CD8-positive, alpha-beta T cell (primary cell): ENCODE measurements at places on chromosomes 11 and 22.

DNA sequence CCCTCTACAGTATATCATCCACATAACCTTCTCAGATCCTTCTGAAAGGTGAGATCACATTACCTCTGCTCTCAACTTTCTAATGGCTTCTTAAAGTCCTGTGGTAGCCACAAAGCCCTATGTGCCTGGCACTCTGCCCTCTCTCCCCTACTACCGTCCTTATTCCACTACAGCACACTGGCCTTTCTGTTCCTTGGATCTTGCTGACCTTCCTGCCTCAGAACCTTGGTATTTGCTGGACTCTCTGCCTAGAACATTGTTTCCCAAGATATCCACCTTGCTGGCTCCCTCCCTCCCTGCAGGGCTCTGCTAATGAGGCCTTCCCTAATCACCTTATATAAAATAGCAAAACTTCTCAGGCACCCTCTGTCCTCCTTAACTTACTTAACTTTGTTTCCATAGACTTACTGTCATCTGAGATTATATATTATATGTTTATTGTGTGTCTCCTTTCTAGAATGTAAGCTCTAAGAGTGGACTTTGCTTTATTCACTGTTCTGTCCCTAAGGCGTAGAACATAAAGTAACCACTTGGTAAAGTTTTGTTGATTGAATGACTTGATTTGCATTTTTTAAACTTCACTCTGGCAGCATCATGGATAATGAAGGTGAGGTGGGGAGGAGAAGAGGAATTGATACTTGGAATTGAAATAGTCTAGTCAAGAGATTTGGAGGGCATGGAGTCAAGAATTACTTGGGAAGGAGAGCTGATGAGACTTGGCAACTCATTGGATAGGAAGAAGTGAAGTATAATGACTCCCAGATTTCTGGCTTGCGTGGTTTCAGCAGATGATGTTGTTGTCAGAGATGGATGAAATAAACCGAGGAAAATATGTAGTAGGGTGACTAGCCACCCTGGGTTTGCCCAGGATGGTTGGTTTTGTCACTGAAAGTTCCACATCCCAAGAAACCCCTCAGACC lies 10.5 kb downstream of the POLD3 start:
- DNase-seq = no peak

DNA sequence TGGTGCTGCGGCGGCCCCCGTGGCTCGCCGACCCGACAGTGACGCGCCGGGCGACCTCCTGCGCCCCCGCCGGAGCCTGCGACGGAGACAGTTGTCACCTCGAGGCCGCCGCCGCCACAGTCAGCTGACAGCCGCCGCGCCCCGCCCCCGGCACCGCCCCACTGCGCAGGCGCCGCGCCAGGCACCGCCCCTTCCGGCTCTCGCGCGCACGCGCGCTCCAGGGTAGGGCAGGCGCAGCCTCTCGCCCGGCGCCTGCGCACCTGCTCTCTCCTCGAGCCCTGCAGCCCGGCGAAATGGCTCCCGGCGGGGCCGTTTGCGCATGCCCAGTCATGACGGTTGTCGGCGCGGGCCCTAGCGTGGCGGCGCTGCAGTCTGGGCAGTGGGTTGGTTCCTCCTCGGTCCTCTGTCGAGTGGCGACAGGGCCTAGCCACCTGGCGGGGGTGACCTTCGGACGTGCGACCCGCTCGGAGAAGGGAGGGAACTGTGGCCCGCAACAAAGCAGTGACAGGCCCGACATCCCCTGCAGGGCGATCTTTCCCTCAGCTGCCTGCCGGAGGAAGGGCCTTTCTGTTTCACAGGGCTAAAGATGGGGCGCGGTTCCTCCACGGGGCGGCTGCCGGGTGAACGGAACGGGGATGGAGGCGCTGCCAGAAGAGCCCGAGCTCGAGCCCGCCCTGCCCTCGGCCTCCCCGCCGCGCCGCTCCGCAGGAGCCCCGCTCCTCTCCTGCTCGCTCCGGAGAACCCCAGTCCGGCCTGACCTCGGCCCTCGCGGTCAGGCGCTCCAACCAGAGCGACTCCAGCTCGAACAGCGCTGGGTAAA lies at the start of gene TOLLIP:
TSS of gene TOLLIP (minus strand) at position 135 of the 820 bp plus-strand sequence. CDS start at position 1, 134 bp downstream.
- peak; percentile 98 for DNase-seq

GRCh38 chr22:29706486-29706885 lies 13.3 kb upstream of the CABP7 start:
- DNase-seq = no peak

- DNase-seq = no peak
These were observed 77.8 kb downstream of the CDKN1C start for GRCh38 chr11:2807801-2808241.

DNA sequence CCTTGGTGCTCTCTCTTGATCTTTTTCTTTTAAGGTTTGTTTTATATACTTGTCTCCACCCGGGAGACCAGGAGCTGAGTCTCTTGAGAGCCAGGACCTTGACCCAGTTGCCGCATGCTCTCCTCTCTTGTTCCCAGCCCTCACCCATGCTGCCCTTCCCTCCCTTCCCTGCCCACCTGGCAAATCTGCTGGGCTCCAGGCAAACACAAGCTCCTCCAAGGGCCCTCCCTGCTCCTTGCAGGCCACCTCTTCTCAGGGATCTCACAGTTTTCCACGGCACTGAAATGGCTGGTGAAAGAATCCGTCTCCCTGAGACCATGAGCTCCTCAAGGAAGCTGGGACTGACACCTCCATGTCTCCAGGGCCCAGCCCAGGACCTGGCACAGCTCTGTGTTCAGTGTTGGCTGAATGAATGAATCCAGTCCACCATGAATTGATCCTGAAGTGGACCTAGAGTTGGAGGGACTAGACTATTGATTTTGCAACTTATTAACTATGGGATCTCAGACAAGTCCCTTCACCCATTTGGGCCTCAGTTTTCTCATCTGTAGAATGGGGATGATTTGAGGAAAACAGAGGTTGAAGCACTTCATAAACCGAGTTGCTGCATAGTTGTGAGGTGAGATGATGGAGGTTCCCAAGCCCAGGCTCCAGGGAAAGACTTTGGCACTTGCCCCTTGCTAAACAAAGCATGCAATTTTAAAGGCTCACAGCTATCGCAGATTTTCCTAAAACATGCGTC lies 25.1 kb upstream of the FBLN1 start:
- no peak for DNase-seq

DNA sequence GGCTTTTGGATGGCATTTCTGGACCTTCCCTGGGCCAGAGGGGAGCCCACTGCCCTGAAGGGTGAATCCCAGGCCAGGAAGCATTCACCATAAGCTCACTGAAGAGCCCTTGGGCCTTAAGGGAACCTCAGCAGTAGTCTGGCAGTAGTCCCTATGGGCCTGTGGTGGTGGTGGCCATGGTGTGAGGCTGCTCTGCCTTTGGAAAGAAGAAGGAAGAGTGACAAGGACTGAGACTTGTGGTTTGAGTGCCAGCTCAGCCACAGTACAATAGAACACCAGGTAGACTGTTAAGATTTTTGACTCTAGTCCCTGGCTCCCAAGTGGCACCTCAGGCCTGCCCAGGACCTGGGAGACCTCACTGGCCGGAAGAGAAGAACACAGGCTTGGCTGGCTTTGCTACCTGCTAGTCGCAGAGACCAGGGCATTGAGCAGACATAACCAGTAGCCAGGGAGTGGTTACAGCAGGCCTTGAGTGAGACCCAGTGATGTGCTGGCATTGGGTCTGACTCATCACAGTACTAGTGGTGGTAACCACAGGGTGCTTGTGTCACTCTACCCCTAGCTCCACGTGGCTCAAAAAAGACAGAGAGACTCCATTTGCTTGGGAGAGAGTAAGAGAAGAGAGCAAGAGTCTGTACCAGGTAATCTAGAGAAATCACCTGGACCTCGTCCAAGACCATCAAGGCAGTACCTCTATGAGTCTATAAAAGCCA lies 259.8 kb upstream of the BLID start:
- DNase-seq = no peak

- no peak for DNase-seq
These were observed 503.4 kb downstream of the DLG2 start for GRCh38 chr11:85123752-85124231.

DNA sequence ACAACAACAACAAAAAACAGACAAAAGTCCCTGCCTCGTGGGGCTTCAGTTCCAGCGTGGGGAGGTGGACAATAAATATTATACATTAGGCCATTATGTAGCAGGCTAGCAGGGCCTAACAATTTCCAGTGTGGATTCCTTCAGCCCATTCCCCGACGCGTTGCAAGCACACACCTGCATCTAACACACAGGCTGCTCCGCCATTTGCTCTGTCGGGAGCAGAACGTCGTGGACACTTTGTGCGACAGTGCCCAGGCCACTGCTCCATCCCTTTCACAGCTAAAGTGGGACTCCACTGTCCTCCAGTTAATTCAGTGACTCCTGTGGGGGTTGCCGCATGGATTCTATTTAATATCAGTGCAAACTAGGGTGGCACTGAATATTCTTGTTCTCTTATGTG lies 10.9 kb upstream of the FGF3 start:
- no peak for DNase-seq

DNA sequence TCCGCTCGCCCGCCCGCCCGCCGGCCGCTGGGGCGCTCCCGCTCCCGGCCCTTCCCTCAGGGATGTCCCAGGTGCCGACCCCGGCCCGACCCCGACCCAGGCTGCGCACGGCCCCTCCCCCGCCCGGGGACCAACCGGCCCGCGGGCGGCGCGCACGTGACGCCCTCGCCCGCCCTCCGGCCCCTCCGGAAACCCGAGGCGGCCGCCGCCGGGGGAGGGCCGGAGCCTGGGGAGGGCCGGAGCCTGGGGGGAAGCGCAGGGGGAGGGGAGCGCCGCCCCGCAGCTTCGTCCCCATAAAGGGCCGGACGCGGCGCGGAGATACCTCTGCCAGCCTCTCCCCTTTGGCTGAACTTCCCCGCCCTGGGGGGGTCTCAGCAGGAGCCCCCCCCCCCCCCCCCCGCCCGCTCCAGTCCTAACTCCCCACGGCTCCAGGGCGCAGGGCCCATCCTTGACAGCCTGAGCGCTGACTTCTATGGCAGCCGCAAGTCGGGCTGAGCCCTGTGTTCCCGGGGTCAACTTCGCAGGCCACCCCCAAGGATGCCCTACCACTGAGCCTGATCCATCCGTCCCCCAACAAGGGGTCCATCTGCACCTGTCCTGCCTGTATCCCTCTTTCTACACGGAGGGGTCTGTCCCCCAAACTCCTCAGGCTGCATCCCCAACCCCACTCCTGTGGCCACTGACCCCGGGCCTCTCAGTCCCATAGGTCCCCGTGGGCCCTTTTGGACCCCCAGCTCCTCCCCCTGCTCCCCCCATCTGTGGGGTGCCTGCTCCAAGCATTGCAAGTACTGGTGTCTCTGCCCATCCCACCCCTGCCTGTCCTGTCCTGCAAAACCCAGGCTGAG lies at the start of gene MAPK12:
TSS of gene MAPK12 (minus strand) at position 69 of the 845 bp plus-strand sequence. CDS start 174 bp downstream, outside the sequence.
- DNase-seq = no peak

DNA sequence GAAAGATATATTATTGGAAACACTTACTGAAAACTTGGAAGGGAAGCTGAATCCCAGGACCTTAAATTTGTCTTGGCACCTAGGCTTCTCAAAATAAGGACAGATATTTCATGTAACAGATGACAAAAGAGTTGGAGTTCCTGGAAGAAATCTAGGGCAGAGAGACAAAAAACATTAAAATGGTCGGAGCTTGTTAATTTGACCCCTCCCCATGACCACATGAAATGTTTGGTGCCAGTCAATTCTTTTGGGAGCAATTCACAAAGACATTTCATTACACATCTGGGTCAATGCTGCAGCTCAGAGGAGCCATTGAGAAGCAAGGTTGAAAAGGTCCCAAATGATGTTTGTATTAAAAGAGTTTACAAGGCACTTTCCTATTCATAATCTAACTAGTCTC lies 162.0 kb upstream of the GUCY1A2 start:
- DNase-seq = no peak

DNA sequence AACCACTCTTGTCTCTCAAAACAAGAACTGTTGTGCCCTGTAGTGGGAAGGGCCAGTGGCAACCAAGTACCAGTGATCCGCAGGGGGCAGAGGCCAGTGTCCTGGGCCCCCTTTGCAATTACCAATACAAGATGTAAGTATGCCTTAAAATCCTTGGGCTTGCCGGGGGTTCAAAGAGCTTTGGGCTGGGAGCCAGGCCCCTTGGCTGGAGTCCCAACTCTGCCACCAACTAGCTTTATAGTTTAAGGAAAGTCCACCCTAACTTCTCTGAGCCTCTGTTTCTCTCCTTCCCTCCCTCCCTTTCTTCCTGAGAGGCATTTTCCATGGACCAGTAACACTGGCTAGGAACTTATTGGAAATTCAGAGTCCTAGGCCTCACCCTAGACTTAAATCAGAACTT lies 15.5 kb downstream of the CLMP start:
- no peak for DNase-seq

DNA sequence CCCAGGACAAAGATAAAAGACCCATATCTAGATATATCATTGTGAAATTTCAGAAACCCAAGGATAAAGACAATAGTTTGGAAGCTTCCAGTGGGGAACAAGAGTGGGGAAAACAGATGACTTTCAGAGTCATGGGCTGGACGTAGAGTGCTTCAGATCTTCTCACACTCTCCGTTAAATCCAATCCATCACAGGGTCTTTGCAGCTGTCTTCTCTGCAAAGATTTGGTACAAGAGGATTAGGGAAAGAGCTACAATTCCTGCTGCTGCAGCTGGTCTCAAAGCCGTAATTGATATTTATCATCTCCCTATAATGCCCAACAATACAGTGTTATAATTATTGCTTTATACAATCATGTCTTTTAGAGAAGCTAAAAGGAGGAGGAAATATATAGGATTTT lies 63.4 kb upstream of the CLPB start:
- DNase-seq = no peak

DNA sequence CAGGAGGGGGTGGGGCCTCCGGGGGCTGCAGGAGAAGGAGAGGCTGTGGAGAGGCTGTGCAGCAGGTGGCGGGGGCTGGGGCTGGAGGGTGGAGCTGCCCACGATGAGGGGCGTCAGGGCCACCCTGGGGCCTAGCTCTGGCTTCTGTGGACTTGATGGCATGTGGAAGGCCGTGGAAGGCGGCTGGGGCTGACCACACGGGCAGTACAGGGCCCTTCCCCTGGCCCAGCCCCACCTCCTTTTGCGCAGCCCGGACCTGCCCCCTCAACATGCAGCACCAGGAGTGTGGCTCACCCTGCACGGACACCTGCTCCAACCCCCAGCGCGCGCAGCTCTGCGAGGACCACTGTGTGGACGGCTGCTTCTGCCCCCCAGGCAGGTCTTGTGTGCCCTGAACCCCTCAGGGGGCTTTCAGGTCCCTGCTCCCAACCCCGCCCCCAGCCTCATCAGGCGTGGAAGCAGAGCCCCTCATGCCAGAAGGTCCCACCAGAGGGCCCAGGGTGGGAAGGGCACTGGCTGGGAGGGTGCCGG lies 6.1 kb downstream of the MUC5B start:
- no peak for DNase-seq
